GM18507 (cell line): ENCODE measurements at places on chromosomes 2 and 18.

GRCh38 chr18:58671632-58672564 lies 633 bp downstream of the MALT1 start:
- DNase-seq: no peak

GRCh38 chr2:218033208-218033589 lies 30.4 kb upstream of the TNS1 start:
- no peak for DNase-seq

DNA sequence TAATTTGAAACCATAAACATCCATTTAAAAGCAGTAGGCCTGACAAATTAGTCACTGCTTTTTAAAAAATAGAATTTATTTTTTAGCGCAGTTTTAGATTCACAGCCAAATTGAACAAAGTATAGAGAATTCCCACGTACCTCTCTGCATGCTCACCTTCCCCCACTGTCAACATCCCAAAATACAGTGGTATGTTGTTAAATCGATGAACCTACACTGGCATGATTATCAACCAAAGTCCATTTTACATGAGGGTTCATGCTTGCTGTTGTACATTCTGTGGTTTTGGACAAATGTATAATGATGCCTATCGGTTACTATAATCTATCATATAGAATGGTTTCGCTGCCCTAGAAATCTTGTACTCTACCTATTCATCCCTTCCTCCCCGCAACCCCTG lies 5.6 kb upstream of the ELOA2 start:
- no peak for DNase-seq

GRCh38 chr2:61006486-61007105 lies 10.9 kb upstream of the PEX13 start:
- no peak for DNase-seq

DNA sequence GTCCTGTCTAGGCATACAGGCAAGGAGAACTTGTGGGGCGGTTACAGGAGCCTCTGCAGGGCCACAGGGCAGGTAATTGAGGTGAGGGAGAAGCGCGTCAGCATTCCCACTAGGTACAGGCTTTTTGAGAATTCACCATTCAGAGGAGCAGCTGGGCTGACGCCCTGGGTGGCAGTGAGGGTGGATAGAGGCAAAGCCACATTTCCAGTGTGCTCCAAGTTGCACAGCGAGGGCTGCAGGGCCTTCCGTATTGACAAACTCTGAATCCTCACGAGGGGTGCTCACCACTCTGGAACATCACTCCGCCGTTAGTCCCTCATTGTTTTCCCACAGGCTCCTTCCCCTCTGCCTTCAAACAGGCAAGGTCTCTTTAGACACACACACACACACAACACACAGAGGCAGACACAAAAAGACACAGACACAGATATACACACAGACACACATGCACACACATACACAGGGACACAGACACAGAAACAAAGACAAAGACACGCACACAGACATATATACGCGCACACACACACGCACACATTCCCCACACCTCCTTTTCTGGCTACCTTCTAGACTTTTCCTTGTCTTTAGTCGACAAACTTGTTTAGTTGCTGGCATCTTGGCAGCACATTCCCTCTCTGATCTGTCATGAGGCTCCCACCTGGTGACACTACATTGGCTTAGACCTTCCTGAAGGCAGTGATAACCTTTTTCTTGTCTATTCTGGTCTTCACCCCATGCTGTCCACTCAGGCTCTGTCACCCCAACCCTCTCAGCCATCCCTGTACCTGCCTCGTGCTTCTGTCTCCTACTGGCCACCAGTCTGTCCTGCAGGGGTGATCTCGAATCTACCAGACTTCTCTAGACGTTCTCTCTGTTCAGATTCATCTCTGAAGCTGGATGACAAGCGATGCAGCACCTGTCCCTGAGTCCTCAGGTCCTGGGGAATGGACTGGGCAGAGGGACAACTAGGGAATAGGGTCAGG lies 136.8 kb downstream of the ALPK2 start:
- no peak for DNase-seq

DNA sequence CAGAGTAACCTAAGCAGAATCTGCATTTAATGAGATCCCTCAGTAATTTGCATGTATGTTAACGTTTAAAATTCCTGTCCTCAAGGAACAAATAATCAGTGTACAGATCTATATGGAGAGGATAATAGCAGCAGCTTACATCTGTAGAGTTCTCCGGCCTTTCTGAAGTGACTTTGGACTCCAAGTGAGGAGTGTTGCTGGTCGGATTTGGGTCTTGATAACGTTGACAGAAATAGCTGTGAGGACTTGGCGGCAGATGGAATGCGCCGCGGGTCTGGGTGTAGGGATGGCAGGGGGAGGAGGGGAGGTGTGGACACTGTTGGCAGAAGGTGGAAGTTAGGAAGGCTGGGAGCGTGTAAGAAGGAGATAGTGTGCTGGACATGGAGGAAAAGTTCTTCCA lies 170.9 kb upstream of the GATA6 start:
- no peak for DNase-seq

GRCh38 chr2:199111458-199111857 lies 346.3 kb downstream of the SATB2 start:
- DNase-seq: no peak

- DNase-seq: no peak
These were observed 117.1 kb downstream of the RNF144A start for GRCh38 chr2:7034303-7034702.

DNA sequence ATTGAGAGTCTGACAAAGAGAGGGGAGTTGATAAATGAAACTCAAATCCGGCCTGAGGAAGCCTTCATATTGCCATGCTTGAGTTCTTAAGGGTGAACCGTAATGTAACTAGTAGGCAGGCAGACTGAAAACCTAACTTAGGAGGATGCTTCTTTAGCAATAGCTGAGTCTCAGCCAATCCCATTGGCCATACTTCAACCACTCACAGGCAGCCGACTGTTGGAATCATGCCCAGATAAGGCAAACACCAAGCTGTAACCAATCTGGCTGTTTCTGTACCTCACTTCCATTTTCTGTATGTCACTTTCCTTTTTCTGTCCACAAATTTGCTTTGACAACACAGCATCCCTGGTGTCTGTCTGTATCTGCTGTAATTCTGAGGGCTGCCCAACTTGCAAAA lies 39.5 kb downstream of the TPRKB start:
- DNase-seq: no peak

GRCh38 chr18:74351354-74351753 lies 35.7 kb downstream of the C18orf63 start:
- DNase-seq: no peak

GRCh38 chr2:59993726-59994125 lies 559.7 kb downstream of the BCL11A start:
- DNase-seq: no peak

DNA sequence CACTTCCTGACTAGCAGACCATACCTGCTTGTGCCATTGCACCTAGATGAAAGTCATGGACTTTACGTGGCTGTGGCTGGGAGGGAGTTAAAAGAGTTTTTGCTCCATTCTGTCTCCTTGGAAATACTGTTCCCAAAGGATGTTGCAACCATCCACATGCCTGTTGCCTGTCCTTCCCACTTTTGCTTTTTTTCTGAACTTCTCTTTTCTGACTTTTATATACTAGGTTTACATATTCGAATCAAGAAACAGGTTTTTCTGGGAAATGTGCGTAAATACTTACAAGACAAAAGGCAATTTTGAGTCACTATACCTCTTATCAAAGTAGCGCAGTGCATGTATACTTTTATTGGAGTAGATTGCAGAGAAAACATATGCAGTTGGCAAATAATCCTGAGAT lies 244.8 kb downstream of the PRKCE start:
- DNase-seq: no peak

DNA sequence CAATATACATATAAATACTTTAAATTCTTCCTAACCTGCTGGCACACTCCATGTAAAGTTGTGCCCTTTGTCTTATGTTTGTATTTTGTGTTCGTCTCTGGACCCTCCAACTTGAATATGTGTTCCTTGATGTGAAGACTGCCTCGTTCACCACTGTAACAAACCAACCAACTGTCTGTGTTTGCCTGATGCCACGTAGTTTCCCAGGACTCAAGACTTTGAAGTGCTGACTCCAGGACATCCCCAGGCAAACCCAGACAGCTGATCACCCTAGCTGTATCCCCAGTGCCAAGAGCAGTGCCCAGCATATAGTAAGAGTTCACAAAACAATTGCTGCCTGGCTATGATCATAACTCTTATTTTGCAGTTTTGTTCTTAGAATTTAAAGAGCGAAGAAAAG lies 15.5 kb upstream of the CD226 start:
- no peak for DNase-seq

- DNase-seq: no peak
These were observed 98.0 kb downstream of the CCDC138 start for GRCh38 chr2:108884619-108885018.

DNA sequence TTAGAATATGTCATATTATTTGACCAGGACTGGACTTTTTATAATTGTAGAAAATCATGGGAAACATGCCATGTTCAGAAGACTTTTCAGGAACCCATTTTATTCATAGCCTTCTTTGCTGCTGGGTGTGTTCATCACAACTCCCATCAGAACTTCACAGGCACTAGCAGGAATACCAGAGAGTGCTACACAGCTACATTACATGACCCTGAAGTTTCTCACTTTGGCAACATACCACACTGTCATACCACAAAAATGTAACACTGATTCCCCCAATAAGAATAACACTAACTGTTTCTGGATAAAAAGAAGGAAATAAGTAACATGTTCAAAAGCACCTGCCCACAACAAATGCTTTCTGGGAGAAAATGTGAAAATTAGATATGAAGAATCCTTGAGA lies 405.4 kb downstream of the CDH2 start:
- no peak for DNase-seq

GRCh38 chr18:35938158-35938557 lies 34.3 kb upstream of the RMP24 start:
- DNase-seq: no peak

- DNase-seq: no peak
These were observed 384.1 kb downstream of the ERBB4 start for GRCh38 chr2:212154477-212154878.

DNA sequence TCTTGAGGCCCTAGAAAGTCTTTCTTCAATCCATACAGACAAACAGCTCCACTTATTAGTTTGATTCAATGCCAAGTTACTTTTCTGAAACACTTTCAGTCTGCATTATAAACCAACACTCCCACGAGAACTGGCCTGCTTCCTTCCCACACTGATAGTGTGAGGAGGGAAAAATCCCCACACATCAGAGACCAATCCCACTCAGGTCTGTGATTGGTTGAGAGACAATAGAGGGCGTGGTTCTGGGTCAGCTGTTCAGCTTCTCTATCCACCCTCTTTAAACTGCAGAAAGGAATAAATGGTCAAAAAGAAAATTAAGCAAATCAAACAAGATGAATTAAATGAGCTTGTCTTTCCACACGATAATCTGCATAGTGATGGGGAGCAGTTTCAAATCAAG lies 152.5 kb downstream of the NRP2 start:
- DNase-seq: no peak

- DNase-seq: no peak
These were observed 74.7 kb downstream of the NEURL3 start for GRCh38 chr2:96430394-96430988.

DNA sequence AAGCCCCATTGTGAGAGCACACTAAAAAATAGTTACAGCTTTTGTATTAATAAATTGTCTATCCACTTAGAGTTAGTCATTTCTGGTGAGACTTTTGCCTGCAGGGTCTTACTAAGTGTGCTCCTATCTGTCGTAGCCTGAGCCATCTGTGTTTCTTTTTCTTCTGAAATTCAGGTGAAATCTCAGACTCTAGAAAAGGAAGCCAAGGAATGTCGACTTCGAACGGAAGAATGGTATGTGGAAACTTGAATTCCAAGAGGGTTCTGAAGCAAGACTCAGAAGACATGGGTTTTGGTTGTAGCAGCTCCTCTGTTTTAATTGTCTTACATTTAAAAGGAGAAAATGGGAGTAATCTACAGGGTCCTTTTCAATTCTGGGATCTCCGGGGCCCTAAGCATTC lies 70.0 kb upstream of the STON1 start:
- no peak for DNase-seq

- no peak for DNase-seq
These were observed 67.2 kb downstream of the POLR1A start for GRCh38 chr2:86038291-86039081.

- no peak for DNase-seq
These were observed 200.8 kb downstream of the TFCP2L1 start for GRCh38 chr2:121084130-121084680.

DNA sequence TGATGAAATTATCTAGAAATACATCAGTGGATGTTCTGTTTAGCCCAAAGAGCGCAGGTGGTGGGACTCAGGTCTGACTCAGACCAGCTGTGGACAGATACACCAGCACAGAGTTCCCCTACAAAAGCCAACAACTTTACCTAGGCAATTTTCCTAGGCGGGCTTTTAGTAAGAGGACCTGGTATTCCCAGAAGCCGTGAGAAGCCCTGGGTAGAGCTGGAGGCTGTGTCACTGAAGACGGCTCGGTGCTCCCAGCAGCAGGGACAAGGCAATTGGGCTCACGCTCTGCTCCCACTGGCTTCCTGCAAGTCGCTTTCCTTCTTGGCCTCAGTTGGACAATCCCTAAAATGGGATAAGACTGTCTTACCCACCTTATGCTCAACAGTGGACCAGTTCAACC lies 41.1 kb downstream of the TPO start:
- DNase-seq: no peak

DNA sequence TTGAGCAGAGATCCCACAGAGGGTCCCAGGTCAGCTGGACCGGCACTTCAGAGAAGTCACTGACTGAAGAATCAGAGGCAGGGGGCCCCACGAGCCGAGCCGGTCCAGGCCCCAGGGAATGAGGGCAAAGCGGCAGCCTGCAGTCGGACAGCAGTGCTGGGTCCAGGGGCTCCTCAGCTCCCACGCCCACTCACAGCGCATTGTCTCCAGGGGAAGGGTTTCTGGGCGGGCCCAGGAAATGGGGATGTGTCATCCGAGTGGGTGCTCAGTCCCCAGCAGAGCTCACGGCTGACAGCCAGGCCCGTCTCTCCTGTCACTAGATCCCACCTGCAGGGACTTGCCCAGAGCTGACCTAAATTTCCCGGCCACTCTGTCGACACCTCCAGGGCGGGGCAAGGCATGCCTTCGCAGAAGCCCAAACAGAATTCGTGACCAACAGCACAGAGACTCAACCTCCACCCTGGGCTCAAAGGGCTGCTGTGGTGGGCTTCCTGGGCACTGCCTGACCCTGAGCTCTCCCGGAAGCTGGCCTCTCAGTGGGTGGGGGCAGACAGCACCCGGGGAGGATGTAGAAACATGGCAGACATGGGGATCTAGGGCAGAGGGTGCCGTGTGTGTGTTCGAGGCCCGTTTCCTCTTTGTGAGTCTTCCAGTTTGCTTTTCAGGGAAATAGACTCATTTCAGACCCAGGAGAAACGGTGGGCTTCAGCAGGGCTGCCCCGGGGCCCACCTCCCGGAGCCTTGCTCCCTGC lies 42.1 kb upstream of the TAF1B start:
- DNase-seq: no peak

- no peak for DNase-seq
These were observed 117.6 kb downstream of the METTL8 start for GRCh38 chr2:171316220-171316619.

GRCh38 chr2:20600756-20601325 lies 50.1 kb downstream of the HS1BP3 start:
- no peak for DNase-seq

DNA sequence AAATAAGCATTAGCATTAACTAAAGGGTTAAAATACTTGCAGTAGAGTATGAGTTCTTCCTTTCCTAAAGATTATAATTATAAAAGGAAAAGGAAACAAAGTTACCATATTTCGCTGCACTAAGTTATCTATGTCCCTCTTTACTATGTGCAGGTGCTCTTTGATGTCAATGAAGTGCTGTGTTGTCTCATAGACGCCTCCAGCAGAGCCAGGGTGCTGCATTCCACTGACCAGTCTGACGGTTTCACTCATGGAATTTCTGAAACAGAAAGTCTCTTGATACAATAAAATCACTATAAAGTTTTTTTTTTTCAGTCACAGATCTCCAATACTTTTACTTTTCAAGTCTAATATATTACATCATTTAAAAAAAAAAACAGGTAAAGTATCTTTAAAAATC lies 14.5 kb upstream of the CPLX4 start:
- no peak for DNase-seq
